ENCODE measurements at places on chromosomes 5 and 9. TPM values are rescaled to one million over a fixed set of nuclear protein-coding genes. Genes with fewer than 3 reads are reported as not detected.

SMIM33 gene
- total RNA-seq, result not detected

OBP2B gene
- not detected for total RNA-seq

LHX3 gene
- total RNA-seq, result not detected

GRCh38 chr9:109517901-109518377, 19.8 kb upstream of the PTPN3 start:
- H3K4me3 ChIP-seq, result no peak overlapping the region
- DNase-seq, result no peak
- no peaks in the 10 kb centered on the region for H3K27me3 ChIP-seq

SPAG8 gene
- total RNA-seq, result 2.1 TPM

TMEM171 gene
- 0.42 TPM for total RNA-seq

WNK2 gene
- not detected for total RNA-seq

GRCh38 chr9:125391704-125392103, 130.1 kb downstream of the GAPVD1 start:
- H3K27ac ChIP-seq, result no peak overlapping the region
- H3K4me1 ChIP-seq, result no peaks in the 10 kb centered on the region
- H3K27me3 ChIP-seq, result no peaks in the 10 kb centered on the region
- no peak for DNase-seq
- no peaks in the 10 kb centered on the region for H3K36me3 ChIP-seq
- H3K4me3 ChIP-seq, result no peak overlapping the region

GRCh38 chr5:96189028-96189826, 227.6 kb upstream of the ELL2 start:
- no peaks in the 10 kb centered on the region for H3K36me3 ChIP-seq
- H3K4me1 ChIP-seq, result no peaks in the 10 kb centered on the region
- no peak overlapping the region for H3K27ac ChIP-seq
- H3K27me3 ChIP-seq, result no peaks in the 10 kb centered on the region

DNA sequence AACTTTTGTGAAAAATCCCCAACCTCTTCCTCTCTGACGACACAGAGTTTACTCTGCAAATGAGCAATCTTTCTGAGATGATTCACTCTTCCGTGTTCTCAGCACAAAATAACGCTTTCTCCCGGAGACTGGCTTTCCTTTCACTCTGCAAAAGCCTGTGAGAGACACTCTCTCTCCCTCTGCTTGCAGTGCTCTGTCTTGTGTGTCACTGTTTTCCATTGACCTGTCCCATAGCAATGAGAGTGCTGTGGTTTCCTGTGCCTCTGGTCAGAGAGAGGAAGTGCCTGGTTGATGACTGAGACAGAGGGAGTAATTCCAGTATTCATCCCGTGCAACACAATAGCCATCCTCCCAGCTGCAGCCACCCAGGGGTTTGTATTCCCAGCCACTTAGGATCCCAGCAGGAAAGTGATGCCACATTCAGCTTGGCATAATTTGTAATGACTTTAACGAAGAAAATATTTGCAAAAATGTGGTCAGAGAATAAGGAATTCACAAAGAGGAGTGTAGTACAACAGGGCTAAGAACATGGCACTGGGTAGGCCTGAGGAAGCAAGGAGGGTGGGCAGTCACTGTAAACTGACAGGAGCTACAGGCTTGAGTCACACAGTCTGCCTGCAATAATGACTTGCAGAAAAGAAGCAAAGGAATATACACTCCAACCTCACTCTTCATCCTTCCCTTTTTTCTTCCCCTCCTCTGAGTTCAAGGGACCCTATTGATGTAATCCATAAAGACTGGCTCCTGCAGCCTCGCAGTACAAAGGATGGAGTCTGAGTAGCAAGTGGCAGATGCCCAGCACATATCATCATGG, 463.5 kb upstream of the RGMB start:
- no peak overlapping the region for H3K4me3 ChIP-seq
- no peak for DNase-seq
- no peaks in the 10 kb centered on the region for H3K4me1 ChIP-seq
- no peak overlapping the region for H3K27ac ChIP-seq
- no peaks in the 10 kb centered on the region for H3K27me3 ChIP-seq

GRIA1 gene
- not detected for total RNA-seq

HAND1 gene
- total RNA-seq, result not detected

PCDHGB3 gene
- total RNA-seq, result 0.68 TPM

DNA sequence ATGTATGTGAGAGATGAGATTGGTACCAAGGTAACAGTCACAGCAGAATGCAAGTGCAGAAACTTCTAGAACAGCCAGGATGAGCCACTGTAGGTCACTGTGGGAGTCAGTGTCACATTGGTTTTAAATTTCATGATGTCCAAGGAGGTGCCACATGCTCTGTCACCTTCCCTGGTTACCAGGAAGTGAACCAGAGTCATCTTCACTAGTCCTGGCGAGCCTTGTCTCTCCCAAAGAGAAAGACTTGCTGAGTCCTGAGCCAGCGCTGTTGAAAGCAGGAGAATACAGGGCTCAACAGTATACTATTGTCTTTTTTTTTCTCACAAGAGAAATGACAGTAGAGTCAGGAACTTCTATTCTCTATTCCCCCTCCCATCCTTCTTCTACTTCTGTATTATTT, 615.5 kb downstream of the RAB3C start:
- H3K4me3 ChIP-seq, result no peak overlapping the region
- no peaks in the 10 kb centered on the region for H3K36me3 ChIP-seq
- H3K4me1 ChIP-seq, result no peaks in the 10 kb centered on the region

- no peaks in the 10 kb centered on the region for H3K4me1 ChIP-seq
- H3K36me3 ChIP-seq, result no peaks in the 10 kb centered on the region
- no peak for DNase-seq
- peaks cover 3% of the 10 kb centered on the region for H3K27me3 ChIP-seq
Measured at GRCh38 chr5:149438711-149439132, 59.6 kb upstream of the IL17B start.

DNA sequence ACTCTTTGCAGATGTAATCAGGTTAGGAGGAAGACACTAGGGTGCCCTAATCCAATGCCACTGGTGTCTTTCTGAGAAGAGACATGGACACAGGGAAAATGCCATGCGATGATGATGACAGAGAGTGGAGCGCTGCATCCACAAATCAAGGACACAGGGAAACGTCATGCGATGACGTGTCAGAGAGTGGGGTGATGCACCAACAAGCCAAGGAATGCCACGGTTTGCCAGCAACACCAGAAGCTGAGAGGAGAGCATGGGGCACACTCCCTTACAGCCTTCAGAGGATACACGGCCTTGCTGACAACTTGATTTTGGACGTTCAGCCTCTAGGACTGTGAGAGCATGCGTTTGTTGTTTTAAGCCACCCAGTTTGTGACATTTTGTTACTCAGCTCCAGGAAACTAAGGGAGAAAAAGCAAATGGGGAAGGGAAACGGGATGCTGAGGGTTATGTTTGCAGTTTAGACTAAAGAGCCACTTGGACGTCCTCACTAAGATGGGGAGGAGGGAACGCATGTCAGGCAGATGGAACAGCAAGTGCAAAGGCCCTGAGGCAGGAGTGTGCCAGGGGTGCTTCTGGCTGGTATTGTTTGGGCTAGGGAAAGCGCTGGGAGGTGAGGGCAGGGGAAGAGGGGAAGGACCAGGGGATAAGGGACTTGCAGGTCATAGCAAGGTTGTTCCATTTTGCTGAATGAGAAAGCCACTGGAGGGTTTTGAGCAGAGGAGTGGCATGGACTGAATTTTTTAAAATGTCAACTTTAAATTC, 2.5 kb upstream of the TENT4A start:
- peaks cover 2% of the 10 kb centered on the region for H3K27me3 ChIP-seq
- no peak for DNase-seq
- H3K36me3 ChIP-seq, result no peaks in the 10 kb centered on the region
- H3K4me3 ChIP-seq, result no peak overlapping the region

TRIM23 gene
- total RNA-seq, result 23.3 TPM

C5orf58 gene
- not detected for total RNA-seq

PFN3 gene
- not detected for total RNA-seq

- no peak overlapping the region for H3K27ac ChIP-seq
- no peaks in the 10 kb centered on the region for H3K4me1 ChIP-seq
- H3K36me3 ChIP-seq, result no peaks in the 10 kb centered on the region
- DNase-seq, result no peak
- H3K4me3 ChIP-seq, result no peak overlapping the region
Measured at GRCh38 chr5:36521838-36522745, 84.3 kb upstream of the SLC1A3 start.

GRCh38 chr9:80841888-80842287, 847.5 kb downstream of the TLE1 start:
- H3K4me1 ChIP-seq, result no peaks in the 10 kb centered on the region
- no peaks in the 10 kb centered on the region for H3K27me3 ChIP-seq
- DNase-seq, result no peak
- no peaks in the 10 kb centered on the region for H3K36me3 ChIP-seq
- no peak overlapping the region for H3K4me3 ChIP-seq

DNA sequence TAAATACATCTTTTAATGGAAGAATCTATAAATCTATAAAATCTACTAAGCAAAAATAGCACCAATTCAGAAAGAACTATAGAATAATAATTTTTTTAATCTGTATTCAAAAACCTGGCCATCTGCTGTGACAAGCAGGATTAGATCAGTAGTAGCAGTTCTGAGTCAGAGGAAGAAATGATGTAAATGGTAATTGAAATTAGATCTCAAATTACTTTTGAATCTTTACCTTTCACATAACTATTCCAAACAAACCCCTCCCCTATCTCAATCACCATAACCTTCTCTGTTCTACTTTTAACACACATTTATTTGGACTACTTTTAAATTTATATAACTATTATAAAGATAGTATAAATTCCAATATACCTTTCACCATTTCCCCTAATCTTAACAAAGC, 727.8 kb upstream of the FAM174A start:
- no peaks in the 10 kb centered on the region for H3K4me1 ChIP-seq
- no peak for DNase-seq
- H3K27me3 ChIP-seq, result no peaks in the 10 kb centered on the region
- H3K36me3 ChIP-seq, result no peaks in the 10 kb centered on the region
- no peak overlapping the region for H3K4me3 ChIP-seq

FBXL7 gene
- total RNA-seq, result not detected

Measured in natural killer cell (primary cell).